ENCODE measurements at places on chromosomes 6 and 20. TPM values are rescaled to one million over a fixed set of nuclear protein-coding genes. Genes with fewer than 3 reads are reported as not detected.
A peak's percentile ranks its signal among the peaks of the same experiment; 100 is the strongest.

ZFP57 gene
- total RNA-seq: not detected

KATNA1 gene
- 25.3 TPM for total RNA-seq

DCDC2 gene
- 40.4 TPM for total RNA-seq

- no peaks in the 10 kb centered on the region for H3K36me3 ChIP-seq
- H3K27ac ChIP-seq: no peak overlapping the region
- DNase-seq: no peak
- H3K4me1 ChIP-seq: peaks cover 19% of the 10 kb centered on the region
These were observed 53.8 kb upstream of the GMPR start for GRCh38 chr6:16184551-16184950.

GRCh38 chr6:106509420-106510089, 119.7 kb downstream of the RTN4IP1 start:
- peak overlapping the region; percentile 67 for H3K4me3 ChIP-seq
- no peaks in the 10 kb centered on the region for H3K36me3 ChIP-seq
- H3K27ac ChIP-seq: no peak overlapping the region
- DNase-seq: peak; percentile 28

GRCh38 chr6:150301846-150302519, 66.8 kb upstream of the IYD start:
- no peak overlapping the region for H3K27ac ChIP-seq
- no peak overlapping the region for H3K4me3 ChIP-seq
- H3K4me1 ChIP-seq: no peaks in the 10 kb centered on the region
- peak; percentile 2 for DNase-seq

GRCh38 chr6:38169221-38169976, 349.9 kb downstream of the ZFAND3 start:
- H3K4me1 ChIP-seq: peaks cover 37% of the 10 kb centered on the region
- H3K27ac ChIP-seq: no peak overlapping the region
- no peak for DNase-seq
- no peaks in the 10 kb centered on the region for H3K27me3 ChIP-seq
- no peaks in the 10 kb centered on the region for H3K36me3 ChIP-seq

- no peak overlapping the region for H3K27ac ChIP-seq
- H3K4me1 ChIP-seq: peaks cover 25% of the 10 kb centered on the region
- H3K4me3 ChIP-seq: no peak overlapping the region
These were observed 3.9 kb downstream of the ETV7 start for GRCh38 chr6:36383606-36384005.

DNA sequence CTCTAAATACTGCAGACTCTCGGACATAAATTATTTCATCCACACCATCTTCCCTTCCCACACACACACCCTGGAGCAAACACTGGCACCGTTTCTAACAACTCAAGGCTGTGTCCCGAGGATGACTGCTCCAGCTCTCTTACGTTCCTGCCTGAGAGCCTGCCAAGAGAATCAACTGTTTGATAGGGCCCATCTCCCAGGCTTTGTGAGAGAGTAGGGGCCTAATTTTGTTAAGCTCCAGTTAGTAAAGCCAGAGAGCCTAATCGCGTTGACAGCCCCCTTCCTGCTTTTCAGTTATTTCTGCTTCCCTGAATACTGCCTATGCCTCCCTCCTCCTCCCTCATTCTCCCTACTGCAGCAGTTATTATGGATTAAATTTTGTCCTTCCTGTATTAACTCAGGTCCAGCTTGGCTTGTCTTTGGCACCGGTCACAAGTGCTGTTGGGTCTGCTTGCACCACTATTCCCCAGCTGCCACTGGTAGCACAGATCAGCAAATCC, 118.1 kb upstream of the TMEM181 start:
- no peaks in the 10 kb centered on the region for H3K27me3 ChIP-seq
- DNase-seq: no peak
- H3K4me1 ChIP-seq: 0 out of 2 replicates have a peak, but pooled peaks cover 4% of the 10 kb centered on the region
- no peak overlapping the region for H3K4me3 ChIP-seq
- H3K36me3 ChIP-seq: peaks cover 8% of the 10 kb centered on the region
- H3K27ac ChIP-seq: no peak overlapping the region

All from HepG2 (cell line).